ENCODE measurements at places on chromosomes 1 and 21. TPM values are rescaled to one million over a fixed set of nuclear protein-coding genes. Genes with fewer than 3 reads are reported as not detected.

GRCh38 chr1:240803151-240803550 is 191.2 kb upstream of the GREM2 start:
- no peak for DNase-seq

- DNase-seq: no peak
Measured at GRCh38 chr1:76430531-76430930, 356.0 kb downstream of the ST6GALNAC3 start.

DNA sequence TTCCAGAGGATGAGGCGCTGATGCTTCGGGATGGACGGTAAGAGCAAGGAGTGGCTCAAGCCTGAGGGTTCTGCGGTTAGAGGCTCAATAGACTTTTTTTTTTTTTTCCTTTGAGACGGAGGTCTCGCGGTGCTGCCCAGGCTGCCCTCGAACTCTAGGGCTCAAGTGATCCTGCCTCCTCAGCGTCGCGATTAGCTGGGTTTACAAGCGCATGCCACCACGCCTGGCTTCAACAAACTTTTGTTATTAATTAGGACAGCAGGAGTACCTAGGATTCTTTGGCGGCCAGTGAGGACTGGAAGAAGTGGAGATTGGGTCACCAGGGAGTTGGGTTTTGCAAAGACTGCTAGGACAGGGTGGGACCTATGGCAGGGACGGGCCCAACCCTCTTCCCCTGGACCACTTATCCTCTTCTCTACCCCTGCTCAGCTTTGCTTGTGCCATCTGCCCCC is 587 bp downstream of the SCNM1 start:
- DNase-seq: no peak

DNA sequence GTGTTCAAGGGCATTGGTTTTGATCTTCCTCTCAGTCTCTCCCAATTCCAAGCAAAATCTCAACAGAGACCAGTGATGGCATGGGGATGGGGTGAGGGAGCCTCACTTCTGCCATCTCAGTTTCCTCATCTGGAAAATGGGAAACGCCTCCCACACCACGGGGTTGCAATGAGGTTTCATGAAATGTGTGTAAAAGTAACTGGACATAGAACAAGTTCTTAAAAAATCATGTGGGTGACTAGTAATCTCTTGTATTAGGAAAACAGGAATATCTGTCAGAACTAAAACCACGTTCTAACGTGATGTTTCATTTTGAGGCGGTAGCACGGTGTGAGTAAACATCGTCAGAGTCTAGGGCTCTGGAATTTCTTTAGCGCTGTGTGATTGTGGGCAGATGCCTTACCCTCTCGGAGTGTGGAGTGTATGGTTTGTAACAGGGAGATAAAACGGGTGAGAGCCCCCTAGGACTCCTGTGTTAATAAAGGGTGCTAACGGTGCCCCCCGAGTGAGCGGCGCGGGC is 55.5 kb upstream of the DNAJC6 start:
- no peak for DNase-seq

- no peak for DNase-seq
Measured at GRCh38 chr1:25575191-25575590, 31.8 kb downstream of the LDLRAP1 start.

The DTL gene
- 0.16 TPM for total RNA-seq

GRCh38 chr21:15064576-15065391 is at the start of gene NRIP1:
NRIP1 (minus strand) TSS chr21:15065000; CDS start chr21:14968192, 96,808 bp downstream.
- DNase-seq: peak; percentile 98

DNA sequence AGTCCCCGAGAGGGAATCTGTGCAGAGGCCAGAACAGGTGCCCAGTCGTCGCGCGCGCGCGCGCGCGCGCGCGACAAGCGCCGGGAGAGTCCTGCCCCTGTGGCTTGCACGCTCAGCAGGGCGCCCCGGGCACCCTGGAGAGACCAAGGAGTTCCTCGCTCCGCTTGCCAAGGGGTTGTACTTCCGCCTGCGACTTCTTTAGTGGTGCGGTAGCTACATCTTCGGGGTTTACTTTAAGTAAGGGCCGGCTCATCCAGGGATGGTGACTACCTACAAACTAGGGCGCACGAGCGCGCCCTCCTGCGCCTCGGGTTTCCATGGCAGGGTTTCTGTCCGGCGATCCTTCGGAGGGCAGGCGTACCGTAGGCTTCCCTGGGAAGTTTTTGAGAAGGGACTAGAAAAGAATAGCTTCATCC is 1.4 kb downstream of the LHX4 start:
- no peak for DNase-seq

GRCh38 chr1:59367301-59368007 is 70.6 kb downstream of the FGGY start:
- no peak for DNase-seq

The APOBEC4 gene
- total RNA-seq: not detected

The LMX1A gene
- total RNA-seq: 0.32 TPM

The BCL2L15 gene
- total RNA-seq: 0.87 TPM

DNA sequence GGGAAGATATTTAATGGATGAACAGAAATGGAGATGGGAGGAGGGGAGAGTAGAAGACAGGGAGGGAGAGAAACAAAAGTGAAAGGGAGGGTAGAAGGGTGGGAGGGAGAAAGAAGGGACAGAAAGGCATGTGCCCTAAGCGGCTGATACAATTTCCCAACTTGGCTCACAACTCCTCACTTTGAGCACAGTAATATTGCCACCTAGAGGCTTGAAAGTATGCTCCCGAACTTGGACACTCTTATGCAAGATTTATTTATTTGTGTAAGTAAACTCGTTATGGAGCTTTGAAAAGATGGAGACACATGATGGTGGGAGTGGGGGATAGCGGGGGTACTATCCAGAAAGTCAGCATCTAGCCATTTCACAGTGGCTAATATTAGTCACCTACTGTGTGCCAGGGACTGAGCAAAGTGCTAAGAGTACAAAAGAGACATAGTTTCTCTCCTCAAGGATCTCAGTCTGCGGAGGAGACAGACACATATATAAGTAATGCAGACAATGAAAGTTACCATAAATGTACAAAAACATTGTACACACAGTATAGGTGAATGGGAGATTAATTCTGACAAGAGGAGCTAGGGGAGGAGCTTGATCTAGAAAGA is 189.7 kb downstream of the SEC16B start:
- no peak for DNase-seq

Data from mesenteric fat pad (tissue), 1 donor.